Activated CD4-positive, CD25-positive, alpha-beta regulatory T cell (primary cell): ENCODE measurements at places on chromosomes 1 and 21.

- DNase-seq: no peak
These were observed 2.4 kb downstream of the ACTN2 start for GRCh38 chr1:236688705-236689104.

- no peak for DNase-seq
These were observed 397.2 kb downstream of the KCNH1 start for GRCh38 chr1:210736713-210737112.

- no peak for DNase-seq
These were observed 17.4 kb downstream of the MAST2 start for GRCh38 chr1:45820788-45821187.

GRCh38 chr1:184387069-184387475 lies 243 bp downstream of the C1orf21 start:
- DNase-seq: no peak

DNA sequence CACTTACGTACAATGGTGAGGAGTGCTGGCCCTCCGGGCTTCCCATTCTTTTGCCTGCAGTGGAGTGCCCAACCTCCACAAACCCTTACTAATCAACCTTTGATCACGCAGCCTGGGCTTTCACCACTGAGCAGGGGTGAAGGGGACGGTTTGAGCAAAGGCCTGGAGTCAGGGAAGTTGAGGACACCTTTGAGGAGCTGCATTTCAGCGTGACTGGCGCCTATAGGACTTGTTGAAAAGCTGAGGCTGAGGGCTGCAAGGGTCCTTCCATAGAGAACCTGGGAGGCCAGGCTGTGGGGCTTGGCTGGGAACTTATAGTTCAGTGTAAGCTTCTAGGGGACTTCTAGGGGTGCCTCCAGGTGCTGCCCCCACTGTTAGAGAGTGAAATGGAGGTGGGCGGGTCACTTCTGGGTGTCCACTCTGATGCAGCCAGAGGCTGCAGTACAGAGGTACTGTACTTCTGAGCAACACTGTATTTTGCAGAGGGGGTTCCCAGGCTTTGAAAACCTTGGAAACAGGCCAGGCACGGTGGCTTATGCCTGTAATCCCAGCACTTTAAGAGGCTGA lies 9.8 kb downstream of the SYTL1 start:
- DNase-seq: no peak

DNA sequence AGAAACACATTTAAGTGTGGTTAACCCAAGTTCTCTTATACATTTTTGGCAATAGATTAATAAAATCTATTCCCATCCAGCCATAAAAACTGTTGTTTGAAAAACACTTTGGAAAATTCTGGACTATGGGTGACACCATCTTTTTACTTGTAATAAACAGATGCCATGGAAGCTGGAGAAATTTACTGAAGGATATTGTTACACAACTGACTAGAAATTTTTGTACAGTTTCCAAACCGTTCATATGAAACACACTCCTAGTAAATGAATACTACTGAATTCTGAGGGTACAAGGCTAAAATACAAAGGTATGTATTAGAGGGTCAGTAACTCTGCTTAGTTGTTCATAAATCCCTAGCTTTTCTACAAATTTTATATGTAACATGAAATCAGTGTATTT lies 48.7 kb downstream of the TRIM33 start:
- no peak for DNase-seq

DNA sequence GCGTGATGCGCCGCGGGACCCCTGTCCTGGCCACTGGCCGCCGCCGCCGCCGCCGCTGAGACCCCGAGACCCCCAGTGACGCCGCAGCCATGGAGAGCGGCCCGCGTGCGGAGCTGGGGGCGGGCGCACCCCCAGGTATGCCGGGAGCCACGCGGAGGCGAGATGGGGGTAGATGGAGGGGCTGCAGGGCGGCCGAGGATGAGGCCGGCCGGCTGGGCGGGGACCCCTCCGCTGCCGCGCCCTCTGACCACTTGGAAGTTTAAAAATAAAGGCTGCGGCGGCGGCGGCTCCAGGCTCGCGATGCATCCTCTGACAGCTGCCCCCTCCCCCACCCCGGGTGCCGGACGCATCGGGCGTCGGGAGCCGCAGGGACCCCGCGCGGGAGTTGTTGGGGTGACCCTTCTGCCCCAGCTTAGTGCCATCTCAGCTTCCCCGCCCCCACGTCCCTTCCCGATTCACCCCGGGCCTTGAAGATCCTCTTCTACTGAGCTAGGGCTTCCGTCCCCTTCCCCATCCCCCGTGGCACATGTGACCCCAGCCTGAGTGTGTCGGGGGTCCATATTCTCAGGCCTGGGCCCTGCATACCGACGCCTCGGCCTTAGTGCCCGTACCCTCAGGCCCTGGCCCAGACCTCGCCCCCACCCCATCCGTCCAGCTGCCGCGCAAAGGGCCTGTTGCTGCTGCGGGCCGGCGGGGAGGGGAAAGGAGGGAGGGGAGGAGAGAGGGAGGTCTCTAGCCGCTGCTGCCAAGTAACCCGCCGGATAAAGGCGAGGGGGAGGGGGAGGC lies 562 bp downstream of the MAP7D1 start:
- peak; percentile 25 for DNase-seq

DNA sequence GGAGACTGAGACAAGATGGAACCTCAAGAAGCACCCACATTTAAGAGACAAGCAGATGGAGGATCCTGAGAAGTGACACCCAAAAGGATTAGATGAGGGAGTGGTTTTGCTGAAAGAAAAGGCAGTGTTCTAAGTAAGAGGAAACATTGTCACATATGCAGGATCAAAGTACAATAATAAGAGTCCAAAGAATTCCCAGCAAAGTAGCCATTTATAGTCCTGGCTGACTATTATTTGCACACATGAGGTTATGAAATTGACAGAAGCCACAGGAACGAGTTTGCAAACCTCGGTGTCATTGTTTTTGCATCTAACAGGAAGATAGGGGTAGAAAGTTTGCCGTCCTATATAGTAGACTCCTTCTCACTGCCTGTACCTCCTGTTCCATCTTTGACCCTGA lies 41.3 kb downstream of the CHRM3 start:
- DNase-seq: no peak

DNA sequence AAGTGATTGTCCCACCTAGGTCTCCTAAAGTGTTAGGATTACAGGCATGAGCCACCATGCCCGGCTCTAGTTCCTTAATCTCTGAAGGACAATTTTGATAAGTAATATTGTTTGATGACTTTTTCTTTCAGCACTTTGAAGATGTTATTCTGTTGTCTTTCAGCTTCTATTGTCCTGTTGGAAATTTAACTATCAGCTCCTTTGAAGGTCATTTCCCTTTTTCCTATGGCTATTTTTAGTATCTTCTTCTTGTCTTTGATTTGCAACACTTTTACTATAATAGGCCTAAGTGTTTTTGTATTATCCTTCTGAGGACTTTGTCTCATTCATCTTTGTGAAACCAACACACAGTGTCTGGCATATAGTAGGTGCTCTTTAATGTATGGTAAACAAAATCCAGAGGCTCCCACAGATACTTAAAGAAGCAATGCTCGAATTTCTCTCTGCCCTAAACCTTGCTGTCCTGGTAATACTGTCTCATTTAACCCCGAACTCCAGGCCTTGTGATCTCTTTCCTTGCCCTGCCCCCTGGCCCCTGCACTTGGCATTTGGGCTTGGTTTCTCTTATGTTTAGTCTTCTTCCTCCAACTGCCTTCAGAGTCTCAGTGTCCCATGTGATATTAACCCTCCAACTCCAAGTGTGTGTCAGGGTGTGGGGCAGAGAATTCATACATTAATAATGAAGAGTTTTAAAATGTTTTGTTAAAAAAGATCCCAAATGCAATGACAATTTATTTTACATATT lies 19.0 kb upstream of the AGO1 start:
- DNase-seq: no peak

GRCh38 chr1:56788588-56788987 lies 30.6 kb downstream of the FYB2 start:
- DNase-seq: no peak

DNA sequence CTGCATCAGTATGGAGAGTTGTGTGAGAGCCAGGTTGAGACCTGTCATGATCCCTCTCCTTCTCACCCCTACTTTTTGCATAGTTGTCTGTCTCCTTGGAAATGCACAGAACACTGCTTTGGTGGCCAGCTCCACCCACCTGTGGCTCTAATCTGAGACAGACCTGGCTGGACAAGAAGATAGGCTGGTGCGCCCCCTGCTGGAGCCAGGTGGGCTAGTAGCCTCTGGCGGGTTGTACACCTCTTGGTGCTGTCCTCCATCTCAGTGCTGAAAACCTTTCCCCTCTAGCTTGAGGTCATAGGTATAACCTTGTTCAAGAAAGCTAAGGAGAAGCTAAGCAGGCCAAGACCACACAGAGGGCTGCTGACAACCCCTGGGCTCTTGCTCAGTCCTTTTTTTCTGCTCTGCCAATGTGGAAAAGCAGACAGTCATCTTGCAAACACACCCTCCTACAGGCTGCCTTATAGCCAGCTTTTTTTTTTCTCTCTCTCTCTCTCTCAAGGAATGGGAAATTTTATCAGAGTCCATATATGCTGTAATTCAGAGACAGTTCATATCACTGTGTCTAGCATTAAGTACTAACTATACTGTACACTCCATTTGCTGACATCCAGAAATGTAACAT lies 58.8 kb upstream of the SPATA6 start:
- no peak for DNase-seq
